Right renal pelvis (tissue), 4 donors: ENCODE measurements at places on chromosomes 1 and 21. TPM values are rescaled to one million over a fixed set of nuclear protein-coding genes. Genes with fewer than 3 reads are reported as not detected.

Gene ITLN2
- polyA plus RNA-seq = not detected

- DNase-seq = no peak
These were observed 149.6 kb upstream of the C1orf87 start for GRCh38 chr1:60223158-60223557.

- peak; percentile 64 for DNase-seq
These were observed 10.0 kb downstream of the LRRC53 start for GRCh38 chr1:74502432-74502831.

Gene AMY1B
- not detected for polyA plus RNA-seq

Gene CHRM3
- 7.2 TPM for polyA plus RNA-seq

Gene LHX8
- not detected for polyA plus RNA-seq
